ENCODE measurements at places on chromosomes 11 and 22. TPM values are rescaled to one million over a fixed set of nuclear protein-coding genes. Genes with fewer than 3 reads are reported as not detected.

The OR51E2 gene
- not detected for polyA plus RNA-seq

The BARX2 gene
- 0.27 TPM for polyA plus RNA-seq

The SCN2B gene
- polyA plus RNA-seq: 19.5 TPM

The SLC25A45 gene
- polyA plus RNA-seq: not detected

The P2RX6 gene
- 0.42 TPM for polyA plus RNA-seq

The EFCAB6 gene
- polyA plus RNA-seq: 5.9 TPM

The MIOX gene
- polyA plus RNA-seq: not detected

The SFI1 gene
- polyA plus RNA-seq: 4.0 TPM

The INTS4 gene
- 9.9 TPM for polyA plus RNA-seq

The SLC37A2 gene
- polyA plus RNA-seq: not detected

The NXPE2 gene
- polyA plus RNA-seq: 0.30 TPM

The DNAL4 gene
- polyA plus RNA-seq: 6.1 TPM

The CREB3L1 gene
- polyA plus RNA-seq: not detected

The SAC3D1 gene
- 3.6 TPM for polyA plus RNA-seq

The COMMD9 gene
- 139 TPM for polyA plus RNA-seq

The RPS19BP1 gene
- polyA plus RNA-seq: 37.0 TPM

The ASPHD2 gene
- polyA plus RNA-seq: 16.1 TPM

The GP1BB gene
- polyA plus RNA-seq: 2.4 TPM

Measured in Purkinje cell (primary cell).